ENCODE measurements at places on chromosomes 4 and X.

- DNase-seq, result peak; percentile 70
These were observed 916.7 kb downstream of the TECRL start for GRCh38 chr4:63492515-63492914.

- no peak for DNase-seq
These were observed 520.4 kb downstream of the NLGN4X start for GRCh38 chrX:5708251-5708650.

DNA sequence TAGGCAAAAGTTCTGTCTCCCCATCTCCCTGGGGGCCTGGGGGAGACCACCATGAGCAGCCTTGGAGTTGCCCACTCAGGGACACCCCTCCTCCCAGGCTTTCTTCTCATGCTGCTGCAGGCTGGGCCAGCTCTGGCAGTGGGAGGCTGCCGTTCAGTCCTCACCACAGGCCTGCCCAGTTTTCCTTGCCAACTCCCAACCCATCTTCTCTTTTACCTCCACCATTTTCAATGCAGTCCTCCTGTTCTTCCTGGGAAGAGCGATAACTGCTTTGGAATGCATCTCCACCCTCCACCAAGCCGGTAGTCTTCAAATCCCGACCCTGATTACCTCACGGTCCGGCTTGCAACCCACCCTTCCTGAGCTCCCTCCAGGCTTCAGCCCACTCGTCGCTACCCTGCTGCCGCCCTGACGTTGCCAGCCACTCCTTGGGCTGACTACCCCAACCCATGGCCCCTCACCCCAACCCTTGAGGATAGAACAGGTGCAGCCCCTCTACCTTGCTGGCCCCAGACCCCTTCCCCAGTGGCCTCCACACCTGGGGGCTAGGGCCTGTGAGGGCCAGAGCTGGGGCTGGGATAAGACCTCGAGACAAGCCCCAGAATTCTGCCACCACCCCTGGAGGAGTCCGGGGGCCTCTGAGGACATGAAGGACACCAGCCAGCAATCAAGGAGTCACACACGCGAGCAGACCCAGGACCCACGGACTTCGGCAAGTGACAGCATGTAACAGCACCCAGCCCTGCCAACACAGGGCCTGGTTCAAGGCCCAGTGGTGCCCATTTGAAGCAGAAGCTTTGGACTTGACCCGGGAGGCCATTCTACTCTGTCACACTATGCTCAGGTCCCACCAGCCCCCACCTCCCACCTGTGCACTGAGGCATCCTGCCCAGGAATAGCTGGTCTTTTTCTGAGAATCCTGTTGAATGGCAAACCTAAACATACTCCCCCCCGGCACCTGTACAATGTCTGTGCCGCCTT, 9.2 kb downstream of the WDR1 start:
- DNase-seq, result no peak

- no peak for DNase-seq
These were observed 782.3 kb downstream of the PCDH18 start for GRCh38 chr4:136749989-136750388.

GRCh38 chr4:23297327-23297726, 592.5 kb downstream of the PPARGC1A start:
- DNase-seq, result no peak

GRCh38 chr4:106690487-106690886, 321.9 kb upstream of the GIMD1 start:
- peak; percentile 78 for DNase-seq

Measured in OCI-M1 (cell line).